ENCODE measurements at places on chromosomes 6 and 20.

- DNase-seq, result no peak
Measured at GRCh38 chr6:8557014-8557748, 121.8 kb upstream of the SLC35B3 start.

DNA sequence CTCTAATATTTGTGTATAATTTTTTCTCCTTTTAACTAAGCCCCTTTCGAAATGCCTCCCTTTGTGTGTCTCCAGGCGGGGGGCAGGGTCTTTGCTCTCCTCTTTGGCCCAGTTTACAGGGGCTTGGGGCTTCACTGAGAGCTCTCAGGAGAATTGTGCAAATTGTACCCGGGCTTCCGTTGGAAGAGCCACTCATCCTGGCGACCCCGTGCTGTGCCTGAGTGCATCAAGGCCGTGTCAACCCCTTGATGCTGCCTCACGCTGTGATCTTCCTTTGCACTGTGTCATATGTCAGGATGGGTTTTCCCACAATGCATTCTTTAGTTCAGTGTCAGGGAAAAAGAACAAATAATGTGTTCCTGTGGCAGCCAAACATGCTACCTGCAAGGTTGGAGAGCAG is 118.0 kb upstream of the POU3F2 start:
- DNase-seq, result no peak

DNA sequence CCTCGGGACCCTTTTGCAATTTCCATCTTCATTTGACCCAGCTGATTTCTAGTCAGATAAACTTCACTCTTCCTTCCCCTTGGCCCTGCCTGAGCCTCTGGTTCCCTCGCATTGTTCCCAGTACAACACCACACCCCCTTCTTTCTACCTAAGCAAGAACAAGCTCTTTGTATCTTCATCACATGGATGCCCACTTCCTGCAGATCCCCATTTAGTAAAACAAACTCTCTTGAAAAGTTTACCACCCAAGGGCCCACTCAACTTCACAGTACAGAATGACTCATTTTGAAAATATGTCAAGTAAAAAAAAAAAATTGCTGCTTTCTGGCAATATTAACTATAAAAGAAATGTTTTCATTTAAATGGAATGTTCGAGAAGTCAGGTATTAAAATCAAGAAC is 5.2 kb downstream of the FAXC start:
- DNase-seq, result no peak

GRCh38 chr6:129032602-129033001 is 149.7 kb downstream of the LAMA2 start:
- DNase-seq, result no peak

DNA sequence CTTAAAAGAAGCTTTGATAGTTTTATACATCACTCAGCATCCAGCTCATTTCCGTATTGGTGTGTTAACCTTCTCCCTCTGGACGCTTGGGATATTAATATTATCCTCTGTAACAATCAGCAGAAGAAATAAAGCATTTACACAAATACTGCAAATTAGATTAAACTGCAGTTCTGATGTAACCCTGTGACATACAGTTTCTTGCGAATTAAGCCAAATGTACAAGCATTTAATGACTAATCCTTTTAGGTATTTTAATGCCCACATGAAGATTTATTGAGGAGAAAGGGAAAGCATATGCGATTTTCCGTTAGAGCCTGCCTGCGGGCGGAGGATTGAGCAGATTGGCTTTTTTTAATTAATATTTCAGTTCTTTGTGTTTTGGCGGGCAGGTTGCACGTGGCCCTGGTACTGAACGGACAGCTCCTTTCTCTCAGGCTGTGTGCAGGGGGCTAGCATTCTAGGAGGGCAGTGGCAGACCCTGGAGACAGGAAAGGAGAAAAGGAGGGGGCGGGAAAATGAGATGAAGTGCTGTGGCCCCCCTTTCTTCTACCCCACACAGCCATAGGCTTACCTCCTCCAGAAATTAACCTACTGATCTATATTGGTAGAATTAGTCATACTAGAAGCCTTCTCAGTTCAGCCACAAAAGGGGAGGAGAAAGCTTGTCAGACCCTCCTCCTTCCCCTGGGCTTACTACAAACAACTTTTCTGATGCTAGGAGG is 14.1 kb upstream of the TFAP2D start:
- DNase-seq, result no peak

- DNase-seq, result no peak
Measured at GRCh38 chr20:10793766-10794165, 120.0 kb upstream of the JAG1 start.

DNA sequence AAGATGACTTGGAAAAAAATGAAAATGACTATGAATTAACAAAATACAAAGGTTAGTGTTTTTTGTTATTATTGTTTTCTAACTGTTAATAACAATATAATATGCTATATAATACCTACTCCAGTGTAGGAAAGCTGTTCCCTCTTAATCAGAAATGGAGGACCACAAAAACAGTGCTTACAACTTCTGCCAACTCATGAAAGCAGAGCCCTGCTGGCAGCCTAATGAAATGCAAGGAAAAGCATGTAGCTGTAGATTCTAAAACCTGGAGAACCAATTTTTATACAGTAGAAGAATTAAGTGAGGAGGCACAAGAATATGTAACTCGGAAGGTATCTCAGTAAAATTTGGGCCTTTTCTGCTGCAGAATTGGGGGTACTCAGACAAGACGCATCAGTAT is 29.4 kb downstream of the PHIP start:
- no peak for DNase-seq

DNA sequence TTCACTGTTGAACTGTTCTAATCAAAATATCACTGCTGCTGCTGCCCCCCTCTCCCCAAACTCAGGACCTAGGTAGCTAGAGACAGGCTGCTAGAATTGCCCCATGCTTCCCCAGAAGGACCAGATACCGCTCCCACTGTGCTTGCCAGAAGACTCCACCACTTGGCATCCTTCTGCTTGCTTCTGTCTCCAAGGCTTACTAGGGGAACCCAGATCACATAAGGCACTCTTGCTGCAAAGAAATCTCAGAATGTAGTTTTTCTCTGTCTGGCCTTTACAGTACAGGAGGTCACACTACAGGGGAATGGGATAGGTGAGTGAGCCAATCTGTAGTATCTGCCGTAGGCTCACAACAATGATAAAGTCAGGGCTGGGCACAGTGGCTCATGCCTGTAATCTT is 21.5 kb upstream of the SLC9A8 start:
- no peak for DNase-seq

- peak; percentile 28 for DNase-seq
Measured at GRCh38 chr6:37314487-37315156, 39.2 kb upstream of the RNF8 start.

GRCh38 chr6:8420031-8420588 is 15.2 kb downstream of the SLC35B3 start:
- DNase-seq, result no peak

DNA sequence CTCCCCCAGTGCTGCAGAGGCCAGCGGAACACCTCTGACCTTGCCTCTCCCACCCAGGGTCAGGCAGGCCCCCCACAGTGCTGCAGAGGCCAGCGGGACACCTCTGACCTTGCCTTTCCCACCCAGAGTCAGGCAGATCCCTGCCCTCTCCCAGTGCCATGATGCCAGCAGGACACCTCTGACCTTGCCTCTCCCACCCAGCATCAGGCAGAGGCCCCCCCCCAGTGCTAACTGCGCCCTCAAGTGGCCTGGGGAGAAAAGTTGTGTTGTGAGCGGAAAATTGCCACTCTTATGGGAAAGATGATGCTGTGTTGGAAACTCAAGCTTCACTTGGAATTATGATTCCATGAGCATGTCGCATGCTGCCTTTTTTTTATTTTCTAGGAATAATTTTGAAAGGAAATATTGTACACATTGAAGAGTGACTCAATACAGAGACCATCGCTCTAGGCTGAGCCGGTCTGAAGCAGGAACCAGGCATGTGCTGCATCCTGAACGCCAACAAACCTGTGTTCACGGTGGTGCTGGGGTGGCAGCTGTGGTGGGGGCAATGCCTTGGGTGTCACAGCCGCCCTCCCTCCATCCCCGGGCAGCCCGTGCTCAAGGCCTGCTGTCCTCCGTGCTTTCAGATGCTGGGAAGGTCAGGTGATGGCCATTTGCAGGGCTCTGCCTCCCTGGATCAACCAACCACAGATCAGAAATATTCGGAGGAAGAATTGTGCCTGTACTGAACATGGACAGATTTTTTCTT is 98.6 kb downstream of the CDH4 start:
- DNase-seq, result no peak

GRCh38 chr20:16437387-16437996 is 135.8 kb downstream of the KIF16B start:
- no peak for DNase-seq

DNA sequence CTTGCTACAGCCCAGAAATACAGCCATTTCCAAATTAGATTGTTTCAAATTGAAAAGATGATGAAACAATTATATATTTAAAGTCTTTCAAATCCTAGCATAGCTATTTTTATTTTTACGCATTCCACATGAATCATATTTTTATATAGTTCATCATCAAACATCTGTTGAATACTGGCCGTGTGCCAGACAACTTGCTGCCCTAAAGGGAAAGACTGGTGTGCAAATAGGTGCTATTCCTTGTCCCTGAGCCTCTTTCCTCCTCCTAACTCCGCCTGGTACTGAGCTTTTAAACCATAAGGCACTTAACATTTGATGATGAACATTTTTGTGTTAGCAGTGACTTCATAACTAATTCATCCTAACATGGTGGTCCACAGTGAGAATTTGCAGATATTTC is 18.7 kb upstream of the PLCG1 start:
- no peak for DNase-seq

DNA sequence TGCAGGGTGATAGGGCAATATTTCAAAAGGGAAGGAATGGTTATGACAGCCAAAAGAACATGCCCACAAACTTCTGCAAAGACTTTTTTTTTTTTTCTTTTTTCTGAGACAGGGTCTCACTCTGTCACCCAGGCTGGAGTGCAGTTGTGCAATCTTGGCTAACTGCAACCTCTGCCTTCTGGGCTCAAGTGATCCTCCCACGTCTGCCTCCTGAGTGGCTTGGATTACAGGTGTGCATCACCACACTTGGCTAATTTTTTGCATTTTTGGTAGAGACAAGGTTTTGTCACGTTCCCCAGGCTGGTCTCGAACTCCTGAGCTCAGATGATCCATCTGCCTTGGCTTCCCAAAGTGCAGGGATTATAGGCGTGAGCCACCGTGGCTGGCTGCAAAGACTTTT is 117.6 kb upstream of the ADGRF1 start:
- no peak for DNase-seq

DNA sequence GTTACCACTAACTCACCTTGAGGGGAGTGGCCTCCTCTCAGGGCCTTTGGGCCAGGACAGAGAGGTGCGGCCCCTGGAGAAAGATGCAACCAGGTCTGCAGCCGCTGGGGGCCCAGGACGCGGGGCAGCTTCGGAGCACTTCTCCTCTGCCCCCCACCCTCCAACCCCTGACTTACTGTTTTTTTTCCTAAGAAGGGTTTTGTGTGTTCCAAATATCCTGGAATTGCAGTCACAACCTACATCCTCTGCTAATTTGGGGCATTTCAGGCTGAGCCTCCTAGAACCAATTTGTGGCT is 1.7 kb downstream of the LINC00237 start:
- DNase-seq, result no peak

DNA sequence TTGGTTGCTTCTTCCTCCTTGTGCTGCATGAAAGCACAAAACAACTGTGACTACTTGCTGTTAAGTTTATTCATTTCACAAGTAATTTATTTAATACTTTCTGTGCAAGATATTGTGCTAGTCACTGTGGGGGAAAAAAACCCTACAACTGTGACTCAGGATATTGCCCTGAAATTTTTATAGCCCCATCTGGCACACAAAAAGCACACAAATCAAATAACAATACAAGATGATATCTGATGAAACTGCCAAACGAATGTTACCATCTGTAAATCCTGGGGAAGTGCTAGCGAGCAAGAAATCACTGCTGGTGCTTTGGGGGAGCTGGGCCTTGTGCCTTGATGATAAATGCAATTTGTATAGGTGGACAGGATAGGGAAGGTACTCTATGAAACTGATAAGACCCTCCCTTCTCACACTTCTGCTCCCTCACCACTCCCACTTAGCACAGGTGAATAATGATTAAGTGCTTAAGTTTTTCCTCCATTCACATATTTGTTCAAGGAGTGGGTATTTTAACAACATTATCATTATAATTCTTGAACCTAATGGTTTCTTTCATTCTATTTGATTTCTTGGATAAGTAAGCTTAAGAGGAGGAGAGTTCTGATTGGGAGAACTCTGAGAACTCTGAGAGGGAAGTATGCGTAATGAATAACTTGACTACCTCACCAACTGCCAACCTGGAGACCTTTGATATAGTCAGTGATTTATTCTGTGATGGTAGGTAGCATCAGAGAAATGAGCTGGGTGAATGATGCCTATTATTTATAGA is 115.3 kb downstream of the RTN4IP1 start:
- no peak for DNase-seq

DNA sequence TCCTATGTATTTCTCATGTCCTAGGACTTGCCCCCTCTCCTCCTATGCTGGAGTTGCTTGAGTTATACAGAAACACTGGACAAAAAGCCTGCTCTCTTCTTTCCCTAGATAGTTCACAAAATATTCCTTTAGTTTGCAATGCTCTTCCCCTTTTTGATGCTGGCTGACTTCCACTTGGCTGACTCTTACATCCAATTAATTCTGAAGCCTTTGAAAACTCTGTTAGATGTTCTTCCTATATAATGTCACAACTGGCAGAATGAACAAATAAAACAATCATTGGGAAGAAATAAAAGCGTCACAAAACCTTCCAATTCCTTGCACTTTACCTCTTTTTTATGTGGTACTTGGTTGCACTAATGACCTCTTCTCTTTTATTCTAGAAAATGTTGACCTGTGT is 253.8 kb upstream of the CITED2 start:
- no peak for DNase-seq

GRCh38 chr6:158697811-158698210 is 48.0 kb downstream of the SYTL3 start:
- no peak for DNase-seq

- peak; percentile 78 for DNase-seq
Measured at GRCh38 chr20:54067606-54068174, 2.7 kb downstream of the BCAS1 start.

DNA sequence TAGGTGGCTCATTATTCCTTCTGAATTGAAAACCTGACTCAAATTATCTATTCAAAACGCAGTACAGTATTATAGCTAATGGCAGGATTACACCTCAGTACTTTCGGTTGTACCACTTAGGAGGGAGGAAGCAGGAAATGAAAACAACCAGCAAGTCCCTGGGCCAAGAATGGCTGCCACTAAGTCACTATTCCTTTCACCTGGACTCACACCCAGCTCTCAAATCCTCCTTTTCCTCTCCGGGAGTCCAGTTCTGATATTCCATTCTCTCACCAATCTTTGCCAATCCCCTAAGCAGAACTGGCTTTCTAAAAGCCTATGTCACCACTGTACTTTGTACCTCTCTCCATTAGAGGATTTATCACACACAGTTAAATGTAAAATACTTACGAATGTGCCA is 20.6 kb downstream of the TMEM242 start:
- DNase-seq, result no peak

DNA sequence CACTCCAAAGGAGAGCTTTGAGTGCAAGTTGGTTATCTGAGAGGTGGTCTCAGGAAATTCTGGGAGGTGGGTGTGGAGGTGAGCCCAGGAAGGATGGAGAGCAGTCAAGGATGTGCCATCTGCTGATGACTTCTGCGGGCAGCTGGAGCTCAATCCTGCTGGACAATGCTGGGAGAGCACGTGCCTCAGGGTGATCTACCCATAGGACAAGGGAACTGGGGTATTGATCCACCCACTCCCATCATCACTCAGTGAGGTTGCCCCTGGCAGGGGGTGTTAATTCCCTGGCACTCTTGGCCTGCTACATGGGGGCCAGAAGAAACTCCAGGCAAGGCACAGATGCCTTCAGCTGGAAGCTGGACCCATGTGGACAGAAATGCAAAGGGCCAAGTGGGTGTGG is 7.1 kb upstream of the ZBP1 start:
- DNase-seq, result no peak
